ELR (cell line): ENCODE measurements at places on chromosomes 3 and 15.

DNA sequence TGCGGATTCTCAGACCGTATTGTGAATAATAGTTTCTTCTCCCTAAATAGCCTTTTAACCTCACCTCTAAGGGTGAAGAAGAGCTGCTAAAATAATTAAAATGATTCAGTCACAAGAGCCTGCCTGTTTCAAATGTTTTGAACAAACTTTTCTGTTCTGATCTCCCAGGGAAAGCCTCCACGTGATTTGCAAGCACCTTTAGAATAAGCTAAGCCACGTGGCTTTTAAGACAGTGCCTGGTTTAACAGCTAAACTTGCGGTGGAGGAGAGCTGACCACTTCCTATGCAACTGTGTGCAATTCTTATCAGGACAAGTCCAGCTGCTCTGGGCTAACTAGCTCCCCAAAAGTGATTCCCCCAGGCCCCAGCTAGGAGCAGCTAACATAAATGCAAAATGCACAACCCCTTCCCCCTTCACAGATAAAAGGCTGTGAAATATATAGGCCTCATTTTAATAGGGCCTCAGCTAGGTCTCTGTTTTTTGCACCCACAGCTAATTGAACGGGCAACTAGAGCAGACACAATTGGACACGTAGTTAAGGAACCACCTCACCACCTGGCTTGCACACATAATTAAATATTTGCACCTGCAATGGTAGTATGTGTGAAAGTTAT, 401.2 kb upstream of the NR2F2 start:
- DNase-seq, result no peak

- peak; percentile 36 for DNase-seq
Measured at GRCh38 chr3:53161450-53161819, 426 bp downstream of the PRKCD start.

- DNase-seq, result no peak
Measured at GRCh38 chr15:86663304-86663703, 583.6 kb downstream of the AGBL1 start.

- DNase-seq, result no peak
Measured at GRCh38 chr3:14849638-14850230, 31.0 kb downstream of the FGD5 start.

GRCh38 chr3:194468086-194468485, 18.7 kb downstream of the ATP13A3 start:
- DNase-seq, result no peak

GRCh38 chr3:22176911-22177310, 425.9 kb upstream of the ZNF385D start:
- no peak for DNase-seq

DNA sequence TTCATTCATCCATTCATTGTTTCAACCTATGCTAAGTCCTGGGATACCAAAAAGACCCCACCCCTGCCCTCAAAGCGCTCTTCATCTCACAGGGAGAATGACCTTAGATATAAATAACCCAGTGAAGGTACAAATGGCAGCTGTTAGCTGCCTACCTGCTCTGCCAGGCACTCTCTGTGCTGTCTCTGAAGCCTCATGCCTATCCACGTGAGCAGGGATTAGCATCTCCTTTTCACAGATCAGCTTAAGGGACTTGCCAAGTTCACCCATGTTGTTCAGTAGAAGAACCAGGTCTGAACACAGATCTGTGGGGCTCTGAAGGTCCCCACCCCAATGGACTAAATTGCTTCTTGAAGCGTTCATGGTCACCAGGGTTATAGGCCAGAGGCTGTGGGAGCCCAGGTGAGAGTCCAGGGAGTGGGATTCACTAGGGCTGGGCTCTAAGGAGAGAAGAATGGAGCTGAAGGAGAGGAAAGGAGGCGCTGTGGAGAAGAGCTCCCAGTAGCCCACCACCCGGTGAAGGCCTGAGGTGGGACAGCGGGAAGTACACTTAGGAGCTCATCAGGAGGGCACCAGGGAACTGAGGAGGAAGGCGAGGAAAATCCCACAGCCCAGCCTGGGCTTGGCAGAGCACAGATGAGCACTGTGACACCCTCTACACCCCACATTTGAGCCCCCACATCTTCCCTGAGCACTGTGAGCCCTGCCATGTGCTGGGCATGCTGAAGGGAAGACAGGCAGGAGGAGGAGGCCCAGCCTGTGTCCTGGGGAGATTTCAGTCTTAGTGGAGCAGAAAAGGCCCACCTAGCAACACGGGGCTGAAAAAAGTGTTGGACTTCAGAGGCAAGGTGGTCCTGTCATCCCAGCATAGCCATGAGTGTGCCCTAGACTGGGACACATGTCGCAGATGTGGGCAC, 20.4 kb downstream of the RBP1 start:
- no peak for DNase-seq

DNA sequence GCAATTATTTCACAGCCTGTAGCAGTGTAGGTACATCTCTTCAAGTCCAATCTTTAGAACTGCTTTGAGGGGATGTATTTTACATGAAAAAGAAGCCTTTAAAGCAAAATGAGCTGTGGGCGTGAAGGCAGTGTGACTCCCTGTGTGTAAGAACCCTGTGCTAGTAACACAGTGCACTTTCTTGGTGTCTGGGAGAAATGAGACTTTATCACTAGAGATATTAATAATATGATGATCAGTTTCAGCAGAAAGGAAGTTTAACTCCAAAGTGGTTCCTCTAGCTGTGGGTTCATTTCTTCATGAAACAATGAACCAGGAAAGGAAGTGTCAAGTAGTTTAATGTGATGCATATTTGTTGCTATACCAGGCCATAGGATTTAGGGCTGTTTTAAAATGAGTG, 41.5 kb downstream of the SLCO3A1 start:
- no peak for DNase-seq

- DNase-seq, result peak; percentile 92
Measured at GRCh38 chr15:59528961-59529402, 82.6 kb upstream of the GCNT3 start.

GRCh38 chr3:157128771-157129681, 30.9 kb downstream of the CCNL1 start:
- peak; percentile 70 for DNase-seq

- no peak for DNase-seq
Measured at GRCh38 chr15:26453914-26454313, 319.0 kb downstream of the GABRB3 start.

DNA sequence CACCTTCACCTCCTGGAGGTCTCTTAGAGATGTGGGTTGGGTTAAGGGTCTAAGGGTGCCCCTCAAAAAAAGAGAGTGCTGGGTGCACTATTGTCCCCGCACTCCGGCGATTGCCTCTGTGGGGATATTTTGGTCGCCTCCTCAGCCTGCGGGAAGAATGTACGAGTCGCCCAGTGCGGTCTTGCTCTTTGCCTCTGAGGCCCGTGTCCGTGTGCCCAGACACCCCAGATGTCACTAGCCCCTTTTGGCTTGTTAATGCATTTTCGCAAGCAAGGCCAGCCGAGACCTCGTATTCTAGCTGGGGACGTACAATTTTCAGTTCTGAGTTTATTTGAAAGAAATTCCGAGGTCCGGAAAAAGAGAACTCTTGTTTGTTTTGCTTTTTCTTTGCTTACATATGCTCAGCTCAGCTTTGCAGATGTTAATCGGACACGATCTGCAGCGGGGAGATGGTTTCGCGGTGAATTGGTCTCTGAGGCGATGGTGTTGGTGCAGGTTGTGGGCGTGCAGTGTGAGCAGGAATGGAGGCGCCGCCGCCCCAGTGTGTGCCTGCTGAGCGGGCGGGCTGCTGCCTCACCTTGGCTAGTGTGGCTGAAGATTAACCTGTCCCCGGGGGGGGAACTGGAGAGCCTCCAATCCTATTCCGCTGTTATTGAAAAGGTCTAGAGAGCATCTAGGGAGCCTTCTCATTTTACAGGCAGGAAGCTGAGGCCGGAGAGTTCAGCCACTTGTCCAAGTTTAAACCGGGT, 1.4 kb downstream of the ST6GAL1 start:
- peak; percentile 62 for DNase-seq

DNA sequence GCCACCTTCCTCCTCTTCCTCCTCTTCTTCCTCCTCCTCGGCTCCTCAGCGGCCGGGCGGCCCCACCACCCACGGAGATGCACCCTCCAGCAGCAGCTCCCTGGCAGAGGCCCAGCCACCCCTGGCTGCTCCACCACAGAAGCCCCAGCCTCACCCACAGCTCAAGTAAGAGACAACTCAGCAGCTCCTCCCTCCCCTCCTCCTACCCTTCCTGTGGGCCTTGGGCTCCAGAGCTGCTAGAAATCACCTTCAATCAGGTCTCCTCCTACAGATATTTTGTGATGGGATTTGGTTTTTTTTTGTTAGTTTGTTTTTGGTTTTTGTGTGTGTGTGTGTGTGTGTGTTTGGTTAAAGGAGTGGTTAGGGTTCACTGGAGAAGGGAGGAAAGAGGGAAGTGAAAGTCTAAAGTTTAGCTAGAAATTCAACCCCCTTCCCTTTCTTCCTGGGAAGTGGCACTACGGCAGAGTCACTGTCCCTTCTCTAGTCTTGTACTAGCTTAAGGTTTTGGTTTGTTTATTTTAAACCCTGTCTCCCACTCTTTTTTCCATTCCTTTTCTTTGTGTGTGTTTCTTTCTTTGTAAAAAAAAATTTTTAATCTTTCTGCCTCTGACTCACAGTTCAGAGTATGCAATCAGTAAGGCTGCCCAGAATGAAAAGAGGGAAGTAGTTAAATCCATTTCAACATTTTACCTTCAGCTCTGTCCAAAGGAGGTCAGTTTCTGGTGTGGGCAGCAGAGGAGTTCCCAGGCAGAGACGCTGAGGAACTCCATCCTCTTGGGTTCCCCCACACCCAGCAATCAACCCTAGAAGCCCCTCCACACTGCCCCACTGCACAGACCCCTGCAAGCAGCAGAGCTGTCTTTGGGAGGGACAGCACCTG, 29.0 kb upstream of the TIMP4 start:
- peak; percentile 42 for DNase-seq

DNA sequence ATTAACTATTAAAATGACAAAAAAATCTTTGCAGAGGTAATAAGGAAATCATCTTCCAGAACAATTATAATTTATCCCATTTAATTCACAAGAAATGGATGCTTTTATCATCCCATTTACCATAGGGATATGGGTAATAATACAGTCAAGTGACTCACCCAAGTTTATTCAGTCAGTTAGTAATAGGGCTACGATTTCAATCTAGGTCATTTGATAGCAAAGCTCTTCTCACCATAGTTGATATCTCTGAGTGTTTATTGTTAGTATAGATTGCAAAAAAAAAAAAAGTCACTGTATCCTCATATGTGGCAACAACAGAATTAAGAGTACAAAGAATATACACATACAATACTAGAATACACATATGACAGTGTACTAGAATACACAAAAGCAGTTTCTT, 797.1 kb downstream of the ROBO1 start:
- DNase-seq, result peak; percentile 28

DNA sequence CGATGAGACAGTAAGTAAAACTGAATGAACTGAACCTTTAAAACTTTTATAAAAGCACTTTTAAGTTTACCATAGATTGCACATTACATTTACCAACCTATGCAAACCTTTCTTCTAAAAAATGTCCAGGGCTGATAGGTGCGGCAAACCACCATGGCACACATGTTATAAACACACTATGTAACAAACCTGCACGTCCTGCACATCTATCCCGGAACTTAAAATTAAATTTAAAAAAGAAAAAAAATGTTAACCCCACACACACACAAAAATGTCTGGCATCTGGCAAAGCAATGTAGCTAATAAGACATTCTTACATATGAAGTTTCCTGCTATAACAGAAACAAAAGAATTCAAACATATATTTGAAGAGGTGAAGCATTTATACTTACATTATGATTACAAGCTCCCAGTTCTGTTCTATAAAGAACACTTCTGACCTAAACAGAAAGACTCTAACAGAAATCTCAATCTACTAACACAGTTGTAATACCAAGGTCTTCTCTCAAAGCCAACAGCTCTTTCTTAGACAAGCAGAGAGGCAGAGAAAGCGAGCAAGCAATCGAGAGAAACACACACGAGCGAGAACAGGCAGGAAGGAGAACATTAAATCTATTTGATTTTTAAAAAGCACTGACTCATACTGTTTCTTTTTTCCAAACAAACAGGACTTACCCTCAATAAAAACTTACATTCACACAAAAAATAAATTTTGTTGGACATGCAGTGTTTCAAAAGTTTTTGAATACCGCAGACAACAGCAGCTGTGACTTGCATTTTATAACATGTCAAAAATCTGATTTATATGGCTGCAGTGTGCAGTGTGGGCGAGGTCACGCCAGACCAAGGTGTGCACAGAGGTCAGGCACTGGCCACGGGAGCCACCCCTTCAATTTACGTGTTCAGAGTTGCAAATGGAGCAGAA, at the start of gene NRG4:
NRG4 (minus strand) TSS at position 798 of the 925 bp plus-strand sequence. CDS start 1,194 bp downstream, outside the sequence.
- DNase-seq, result peak; percentile 9

- DNase-seq, result peak; percentile 77
Measured at GRCh38 chr3:136070953-136071949, 105.7 kb downstream of the PPP2R3A start.

DNA sequence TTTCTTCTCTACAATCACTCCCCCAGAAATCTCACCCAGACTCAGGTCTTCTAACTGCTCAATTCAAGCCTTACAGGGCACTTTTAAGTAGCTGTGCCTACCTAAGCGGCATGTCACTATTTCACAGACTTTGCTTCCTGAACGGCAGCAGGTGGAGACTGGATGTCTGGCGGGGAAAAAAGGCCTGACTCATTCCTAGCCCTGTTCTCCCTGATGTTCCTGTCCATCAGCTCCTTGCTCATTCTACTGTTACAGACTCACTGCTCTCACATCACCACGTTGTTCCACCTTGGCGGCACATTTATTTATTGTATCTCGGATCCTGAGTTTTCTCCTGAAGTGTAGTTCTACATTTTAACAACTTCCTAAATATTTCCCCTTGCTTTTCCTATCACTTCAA, 52.6 kb upstream of the ATP11B start:
- peak; percentile 33 for DNase-seq

DNA sequence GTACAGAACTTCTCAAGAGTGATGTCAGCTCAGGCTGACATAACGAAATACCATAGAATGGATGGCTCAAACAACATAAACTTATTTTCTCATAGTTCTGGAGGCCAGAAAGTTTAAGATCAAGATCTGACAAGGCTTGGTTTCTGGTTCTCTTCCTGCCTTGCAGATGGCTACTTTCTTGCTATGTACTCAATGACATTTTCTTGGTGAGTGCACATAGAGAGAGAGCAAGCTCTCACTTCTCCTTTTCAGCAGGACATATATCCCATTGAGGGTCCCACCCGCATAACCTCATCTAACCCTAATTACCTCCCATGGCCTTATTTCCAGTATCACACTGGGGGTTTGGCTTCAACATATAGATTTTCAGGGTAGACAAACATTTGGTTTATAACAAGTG, 1072.1 kb downstream of the PLOD2 start:
- DNase-seq, result no peak

DNA sequence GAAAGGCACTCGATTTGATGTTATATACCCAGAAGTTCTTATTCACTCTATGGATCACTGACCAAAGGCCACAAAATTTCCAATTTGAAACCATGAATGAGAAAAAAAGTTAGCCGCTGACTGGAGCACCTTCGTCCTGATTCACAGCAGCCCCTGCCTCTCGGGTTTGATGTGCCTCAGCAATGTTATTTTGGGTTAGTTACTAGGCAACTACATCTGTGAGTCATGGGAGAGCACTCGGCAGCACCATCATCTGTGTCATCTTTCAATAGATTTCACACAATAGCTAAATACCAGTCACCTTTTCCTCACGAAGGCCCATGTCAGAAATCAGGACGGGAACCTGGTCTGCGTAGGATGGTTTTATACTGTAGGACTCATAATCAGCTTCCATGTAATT, 269.2 kb downstream of the ZBBX start:
- peak; percentile 87 for DNase-seq
